ENCODE measurements at places on chromosomes 3 and 15.

DNA sequence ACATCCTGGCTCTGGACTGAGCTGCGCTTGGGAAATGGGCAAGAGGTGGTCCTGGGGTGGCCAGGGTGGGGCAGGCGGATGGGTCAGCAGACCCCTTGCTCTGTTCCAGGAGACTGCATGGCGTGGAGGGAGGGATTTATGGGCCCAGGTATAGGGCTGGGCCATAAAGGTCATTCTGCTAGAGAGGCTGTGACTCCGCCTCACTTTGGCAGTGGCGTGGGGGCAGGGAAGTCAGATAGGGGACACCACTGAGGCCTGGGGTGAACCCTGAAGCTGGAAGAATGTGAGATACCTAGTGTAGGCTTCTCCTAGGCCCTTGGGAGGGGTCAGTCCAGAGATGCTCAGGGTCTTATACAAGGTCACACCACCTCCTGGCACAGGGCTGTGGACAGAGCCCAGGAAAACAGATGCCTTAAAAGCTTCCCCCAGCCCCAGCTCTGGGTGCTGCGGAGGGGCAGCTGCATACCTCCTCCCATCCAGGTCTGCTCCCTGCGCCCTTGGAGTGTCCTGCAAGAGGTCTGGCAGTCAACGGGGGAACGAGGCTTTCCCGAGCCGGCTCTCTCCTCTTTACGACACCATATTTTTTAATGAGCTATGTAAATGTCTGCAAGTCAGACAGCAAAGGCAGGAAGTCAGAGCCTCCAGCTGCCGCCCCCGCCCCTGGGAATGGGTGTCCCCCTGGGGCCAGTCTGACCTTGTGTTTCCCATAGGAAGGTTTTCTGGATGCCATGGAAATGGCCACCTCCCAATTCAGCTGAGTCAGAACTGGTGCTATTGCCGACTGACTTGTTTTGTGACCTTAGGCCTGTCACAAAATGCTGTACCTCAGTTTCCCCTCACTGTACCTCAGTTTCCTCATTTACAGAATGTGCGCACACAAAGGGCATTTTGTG, 26.3 kb downstream of the LINGO1 start:
- DNase-seq = no peak

GRCh38 chr3:40876009-40876408, 323.3 kb upstream of the CTNNB1 start:
- no peak for DNase-seq

GRCh38 chr3:39208463-39209055, 16.2 kb upstream of the XIRP1 start:
- peak; percentile 44 for DNase-seq

DNA sequence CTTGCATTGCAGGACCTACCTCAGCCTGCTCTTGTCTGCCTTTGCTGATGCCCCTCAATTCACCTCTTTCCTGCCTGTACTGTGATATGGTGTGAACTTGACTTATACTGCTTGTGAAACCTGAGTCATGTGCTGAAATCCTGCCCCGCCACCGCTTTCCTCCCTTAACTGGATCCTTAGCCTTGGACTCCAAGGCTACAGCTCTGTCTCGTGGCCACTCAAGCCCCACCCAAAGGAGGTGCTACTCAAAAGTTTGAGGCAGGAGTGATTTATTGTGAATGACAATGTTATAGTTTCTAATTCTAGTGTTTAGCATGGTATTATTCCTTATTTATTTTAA, 56.1 kb downstream of the MYZAP start:
- DNase-seq = no peak

- peak; percentile 20 for DNase-seq
These were observed 233.3 kb downstream of the OPA1 start for GRCh38 chr3:193826159-193826795.

DNA sequence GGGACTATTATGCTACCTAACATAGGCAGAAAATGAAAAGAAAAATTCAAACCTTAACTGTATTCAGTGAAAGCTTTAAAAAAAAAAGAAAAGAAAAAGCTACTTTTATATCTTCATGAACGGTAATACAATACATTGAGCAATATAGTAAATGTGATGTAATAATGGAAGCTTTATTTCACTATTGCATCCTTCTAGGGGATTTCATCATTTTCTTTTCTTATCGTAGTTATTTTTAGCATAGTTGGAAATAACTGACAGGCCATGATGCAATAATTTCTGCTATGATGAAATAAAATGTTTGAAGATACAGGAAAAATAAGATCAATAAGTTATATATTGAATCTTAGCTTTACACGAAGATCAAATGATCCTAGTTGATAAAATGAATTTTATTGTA, 40.3 kb upstream of the ZCWPW2 start:
- DNase-seq = no peak

GRCh38 chr3:142210144-142210543, 15.2 kb downstream of the GK5 start:
- DNase-seq = no peak

GRCh38 chr3:85171976-85172375, 213.2 kb downstream of the CADM2 start:
- DNase-seq = no peak

All from heart right ventricle (tissue), 16 donors.